GM23338 (cell line): ENCODE measurements at places on chromosomes 16 and 17.

DNA sequence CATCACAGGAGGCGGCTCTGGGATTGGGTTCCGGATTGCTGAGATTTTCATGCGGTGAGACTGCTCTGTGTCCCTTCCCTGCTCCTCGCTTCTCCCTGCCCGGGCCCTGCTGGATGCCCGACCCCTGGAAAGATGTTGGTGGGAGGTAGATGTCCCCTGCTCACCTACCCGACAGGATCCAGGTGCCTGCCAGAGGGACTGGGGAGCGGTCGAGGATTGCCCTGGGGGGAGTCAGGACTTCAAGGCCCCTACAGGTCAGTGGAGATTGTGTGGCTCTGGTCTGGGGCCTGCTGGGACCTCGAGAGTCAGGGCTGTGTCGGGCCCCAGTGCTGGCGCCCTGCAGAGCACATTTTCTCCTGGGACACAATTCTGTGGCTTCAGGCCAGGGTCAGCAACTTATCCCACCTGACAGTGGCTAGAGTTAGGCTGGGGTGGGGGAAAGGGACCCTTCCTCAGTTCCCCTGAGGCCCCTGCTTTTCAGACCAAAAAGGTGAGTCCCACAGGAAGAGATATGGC is 3.3 kb downstream of the DECR2 start:
- H3K36me3 ChIP-seq, result no peaks in the 10 kb centered on the region; the same call in 1 of the 2 replicates
- no peak for DNase-seq
- no peaks in the 10 kb centered on the region for H3K27me3 ChIP-seq
- H3K4me3 ChIP-seq, result no peak overlapping the region
- H3K4me1 ChIP-seq, result peaks cover 9% of the 10 kb centered on the region
- no peak overlapping the region for H3K27ac ChIP-seq

- H3K4me1 ChIP-seq, result peaks cover 20% of the 10 kb centered on the region
- H3K27ac ChIP-seq, result peak within 1 kb of the TSS; percentile 84
- H3K4me3 ChIP-seq, result peak within 1 kb of the TSS; percentile 95
Observed at GRCh38 chr17:2336215-2336851, at the start of gene TSR1. Gene TSR1 (minus strand): TSS chr17:2336457. CDS start chr17:2336427, 30 bp downstream.

- no peaks in the 10 kb centered on the region for H3K27me3 ChIP-seq
- no peak for DNase-seq
- no peak overlapping the region for H3K4me3 ChIP-seq
- no peaks in the 10 kb centered on the region for H3K36me3 ChIP-seq
Observed at GRCh38 chr17:13441873-13442272, 159.9 kb downstream of the HS3ST3A1 start.

DNA sequence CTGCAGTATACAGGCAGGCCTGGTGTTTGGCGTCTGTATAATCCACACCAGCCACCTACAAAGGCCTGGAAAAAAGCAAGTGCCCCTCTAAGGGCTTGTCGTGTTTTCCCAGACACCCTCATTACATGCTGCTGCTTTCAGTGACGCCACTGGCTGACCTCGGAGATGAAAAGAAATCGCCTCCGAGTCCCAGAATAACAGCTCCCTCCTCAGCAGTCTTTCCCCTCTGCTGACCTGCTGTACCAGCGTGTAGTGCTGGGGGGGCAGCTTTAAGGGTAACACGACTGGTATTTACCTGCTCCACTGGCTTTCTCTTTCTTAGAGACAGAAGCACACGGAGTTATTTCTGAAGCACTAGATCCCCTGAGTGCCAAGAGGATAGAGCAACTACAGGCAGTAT is 296.8 kb downstream of the GRIN2A start:
- peak; percentile 34 for DNase-seq
- no peak overlapping the region for H3K4me3 ChIP-seq
- peak overlapping the region; percentile 23; the same call in 1 of the 2 replicates for H3K27ac ChIP-seq
- H3K4me1 ChIP-seq, result peaks cover 13% of the 10 kb centered on the region; the same call in 1 of the 2 replicates
- no peaks in the 10 kb centered on the region for H3K27me3 ChIP-seq

- no peak for DNase-seq
- no peaks in the 10 kb centered on the region for H3K36me3 ChIP-seq
- H3K27ac ChIP-seq, result no peak overlapping the region
- no peak overlapping the region for H3K4me3 ChIP-seq
- no peaks in the 10 kb centered on the region for H3K27me3 ChIP-seq
Observed at GRCh38 chr16:19235478-19235877, 50.1 kb upstream of the CLEC19A start.

- H3K27ac ChIP-seq, result no peak overlapping the region
- peaks cover 18% of the 10 kb centered on the region for H3K4me1 ChIP-seq
- H3K4me3 ChIP-seq, result no peak overlapping the region
- no peak for DNase-seq
- no peaks in the 10 kb centered on the region for H3K36me3 ChIP-seq
Observed at GRCh38 chr17:39655105-39655504, 10.0 kb upstream of the TCAP start.

DNA sequence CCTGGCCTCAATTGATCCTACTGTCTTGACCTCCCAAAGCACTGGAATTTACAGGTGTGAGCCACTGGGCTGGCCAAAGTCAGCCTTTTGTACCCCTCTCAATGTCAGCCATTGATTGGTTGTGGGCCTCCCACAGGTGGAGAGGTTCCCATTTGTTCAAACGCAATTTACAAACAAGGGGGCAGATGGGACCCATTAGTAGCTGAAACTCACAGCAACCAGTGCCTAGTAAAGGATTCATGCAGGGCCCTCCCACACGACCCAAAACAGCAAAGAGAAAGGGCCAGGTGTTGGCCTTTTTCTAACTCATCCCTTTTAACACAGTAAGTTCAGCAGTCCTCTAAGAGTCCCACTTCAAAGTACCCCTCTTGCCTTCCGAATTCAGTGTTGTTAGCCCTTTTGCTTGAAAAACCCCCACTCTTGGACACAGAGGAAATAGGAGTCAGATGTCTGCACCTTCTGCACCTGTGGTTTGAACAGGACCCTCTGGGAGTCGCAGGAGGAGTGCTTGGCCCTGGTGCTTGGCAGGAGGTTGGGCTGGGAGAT is 89.2 kb downstream of the PITPNC1 start:
- peak overlapping the region; percentile 42; the same call in 1 of the 2 replicates for H3K27ac ChIP-seq
- H3K4me3 ChIP-seq, result 0 out of 2 replicates have a peak overlapping the region, but pooled peaks have one; percentile 5
- H3K36me3 ChIP-seq, result no peaks in the 10 kb centered on the region
- no peak for DNase-seq
- no peaks in the 10 kb centered on the region for H3K27me3 ChIP-seq

DNA sequence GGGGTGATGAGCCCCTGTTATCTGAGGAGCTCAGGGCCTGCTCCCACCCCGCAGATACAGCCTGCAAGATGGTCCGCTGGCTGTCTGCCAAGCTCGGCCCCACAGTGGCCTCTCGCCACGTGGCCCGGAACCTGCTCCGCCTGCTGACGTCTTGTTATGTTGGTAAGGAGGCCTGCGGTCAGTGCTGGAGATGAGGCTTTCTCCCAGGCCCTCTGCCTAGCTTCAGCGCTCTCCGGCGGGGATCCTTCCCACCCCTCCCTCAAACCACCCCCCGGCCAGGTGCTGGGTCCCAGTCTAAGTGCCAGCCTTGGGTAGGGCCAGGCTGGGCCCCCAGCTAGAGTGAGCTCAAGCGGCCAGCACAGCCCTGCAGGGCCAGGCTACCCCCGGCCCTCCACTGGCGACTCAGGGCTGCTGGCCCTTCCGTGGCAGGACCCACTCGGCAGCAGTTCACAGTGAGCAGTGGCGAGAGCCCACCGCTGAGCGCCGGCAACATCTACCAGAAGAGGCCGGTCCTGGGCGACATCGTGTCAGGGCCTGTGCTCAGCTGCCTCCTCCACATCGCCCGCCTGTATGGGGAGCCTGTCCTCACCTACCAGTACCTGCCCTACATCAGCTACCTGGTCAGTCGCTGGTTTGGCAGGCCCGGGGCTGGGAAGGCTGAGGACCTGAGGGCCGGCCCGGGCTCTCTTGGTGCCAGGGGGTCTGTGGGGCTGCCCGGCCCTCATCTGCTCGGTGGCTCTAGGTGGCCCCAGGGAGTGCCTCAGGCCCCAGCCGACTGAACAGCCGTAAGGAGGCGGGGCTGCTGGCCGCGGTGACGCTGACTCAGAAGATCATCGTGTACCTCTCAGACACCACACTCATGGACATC is 6.1 kb downstream of the WDR81 start:
- H3K27ac ChIP-seq, result no peak overlapping the region
- DNase-seq, result no peak
- no peaks in the 10 kb centered on the region for H3K27me3 ChIP-seq
- no peak overlapping the region for H3K4me3 ChIP-seq
- no peaks in the 10 kb centered on the region for H3K4me1 ChIP-seq

GRCh38 chr16:46997844-46998243 is 24.4 kb upstream of the DNAJA2 start:
- no peaks in the 10 kb centered on the region for H3K36me3 ChIP-seq
- no peaks in the 10 kb centered on the region for H3K27me3 ChIP-seq
- H3K27ac ChIP-seq, result no peak overlapping the region
- no peaks in the 10 kb centered on the region for H3K4me1 ChIP-seq

GRCh38 chr16:50093607-50094539 is 28.1 kb downstream of the HEATR3 start:
- no peak overlapping the region for H3K4me3 ChIP-seq
- no peak for DNase-seq
- no peak overlapping the region for H3K27ac ChIP-seq
- H3K4me1 ChIP-seq, result no peaks in the 10 kb centered on the region
- H3K36me3 ChIP-seq, result peaks cover 13% of the 10 kb centered on the region

- no peak overlapping the region for H3K4me3 ChIP-seq
- peaks cover 7% of the 10 kb centered on the region; the same call in 1 of the 2 replicates for H3K4me1 ChIP-seq
- no peaks in the 10 kb centered on the region for H3K36me3 ChIP-seq
- no peak for DNase-seq
Observed at GRCh38 chr16:88526906-88527185, 43.4 kb upstream of the ZC3H18 start.

DNA sequence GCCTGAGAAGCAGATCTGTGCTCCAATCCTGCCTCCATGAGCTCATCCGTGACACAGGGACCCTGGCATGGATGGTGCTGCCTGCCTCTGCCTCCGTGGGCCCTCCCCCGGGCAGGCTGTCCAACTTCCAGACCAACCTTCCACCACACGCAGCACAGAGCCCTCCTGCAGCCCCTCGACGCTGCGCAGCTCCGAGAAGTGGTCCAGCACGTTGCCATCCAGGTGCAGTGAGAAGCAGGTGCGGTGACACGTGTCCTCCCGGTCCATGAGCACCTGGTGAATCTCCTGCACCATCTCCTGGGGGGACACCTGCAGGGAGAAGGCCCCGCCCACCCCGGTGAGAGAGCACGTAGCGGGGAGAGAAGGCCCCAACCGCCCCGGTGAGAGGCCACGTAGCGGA is 8.4 kb downstream of the CLUH start:
- H3K36me3 ChIP-seq, result no peaks in the 10 kb centered on the region
- H3K27ac ChIP-seq, result no peak overlapping the region
- H3K27me3 ChIP-seq, result no peaks in the 10 kb centered on the region
- peaks cover 6% of the 10 kb centered on the region; the same call in 1 of the 2 replicates for H3K4me1 ChIP-seq
- H3K4me3 ChIP-seq, result no peak overlapping the region

DNA sequence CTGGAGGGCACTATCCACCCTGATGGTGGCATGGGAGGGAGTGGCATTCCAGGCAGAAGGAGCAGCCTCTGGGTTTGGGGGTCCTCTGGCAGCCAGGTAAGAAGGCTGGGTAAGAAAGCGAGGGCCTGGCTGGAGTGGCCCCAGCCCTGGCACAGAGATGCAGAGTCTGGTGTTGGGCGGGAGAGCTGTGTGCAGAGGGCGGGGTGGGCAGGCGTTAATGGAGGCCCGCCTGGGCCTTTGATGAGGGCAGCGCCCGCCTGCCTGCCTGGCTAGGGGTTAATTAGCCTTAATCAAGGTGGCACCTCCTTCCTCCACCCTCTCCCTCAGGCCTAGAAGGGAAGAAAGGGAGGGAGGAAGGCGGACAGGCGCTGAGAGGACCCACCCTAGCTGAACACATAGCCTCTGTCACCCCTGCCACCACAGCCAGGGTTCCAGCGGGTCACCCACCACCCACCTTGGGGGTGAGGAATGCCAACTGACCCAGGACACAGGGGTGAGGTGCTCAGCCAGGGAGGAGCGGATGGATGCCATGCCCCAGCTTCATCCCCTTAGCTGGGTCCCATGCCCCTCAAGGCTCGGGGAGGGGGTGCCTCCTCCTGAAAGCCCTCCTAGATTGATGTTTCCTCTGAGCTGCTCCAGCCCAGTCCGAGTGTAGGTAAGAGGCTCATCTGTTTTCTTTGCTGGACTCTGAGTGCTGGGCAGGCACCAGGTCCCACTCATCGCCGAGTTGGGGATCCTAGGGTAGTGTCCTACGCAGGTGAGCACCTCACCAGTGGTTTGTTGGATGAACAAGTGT is 13.4 kb upstream of the FAM83G start:
- no peak for DNase-seq
- H3K4me1 ChIP-seq, result no peaks in the 10 kb centered on the region
- H3K27me3 ChIP-seq, result no peaks in the 10 kb centered on the region
- no peak overlapping the region for H3K27ac ChIP-seq

DNA sequence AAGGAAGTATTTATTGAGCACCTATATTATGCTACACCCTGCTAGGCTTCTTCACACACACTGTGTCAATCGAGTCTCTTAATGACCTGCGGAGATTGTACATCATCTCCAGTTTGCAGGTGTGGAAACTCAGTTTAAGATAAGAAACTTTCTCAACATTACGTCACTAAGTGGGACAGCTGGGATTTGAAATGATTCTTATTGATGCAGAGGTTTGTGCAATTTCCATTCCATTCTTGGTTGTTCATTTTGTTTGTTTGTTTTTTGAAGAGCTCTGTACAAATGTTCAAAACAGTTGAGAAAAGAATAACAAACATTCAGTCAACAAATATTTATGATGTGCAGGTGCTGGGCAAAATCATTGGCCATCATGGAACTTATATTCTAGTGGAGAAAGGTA is 84.8 kb downstream of the MAP2K6 start:
- no peaks in the 10 kb centered on the region for H3K27me3 ChIP-seq
- peaks cover 45% of the 10 kb centered on the region for H3K4me1 ChIP-seq
- no peak overlapping the region for H3K4me3 ChIP-seq
- DNase-seq, result no peak

DNA sequence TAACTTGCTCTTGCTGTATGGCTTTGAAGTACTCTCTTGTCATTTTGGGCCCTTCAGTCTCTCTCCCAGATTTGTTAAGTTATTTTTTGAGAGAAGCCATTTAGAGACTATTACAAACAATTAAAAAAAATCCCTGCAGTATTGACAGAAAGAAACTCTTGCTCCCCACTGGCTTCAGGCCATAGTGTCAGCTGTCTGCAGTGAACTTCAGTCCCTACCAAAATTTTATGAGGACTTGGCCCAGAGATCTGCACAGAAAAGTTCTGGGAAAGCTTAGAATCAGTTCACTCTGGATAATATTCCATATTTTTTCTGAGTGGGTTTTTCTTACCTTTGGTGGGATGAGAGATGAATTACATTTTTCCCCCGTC is 30.9 kb upstream of the SUPT4H1 start:
- no peak overlapping the region for H3K27ac ChIP-seq
- no peak for DNase-seq
- no peak overlapping the region for H3K4me3 ChIP-seq
- H3K27me3 ChIP-seq, result no peaks in the 10 kb centered on the region
- H3K36me3 ChIP-seq, result no peaks in the 10 kb centered on the region

- no peak overlapping the region for H3K4me3 ChIP-seq
- no peaks in the 10 kb centered on the region for H3K27me3 ChIP-seq
- no peak for DNase-seq
- H3K4me1 ChIP-seq, result no peaks in the 10 kb centered on the region; the same call in 1 of the 2 replicates
Observed at GRCh38 chr16:78501744-78502143, 402.3 kb downstream of the WWOX start.
